ENCODE measurements at places on chromosomes 16 and 17.

GRCh38 chr16:69858191-69859104 is 92.7 kb upstream of the CLEC18A start:
- no peak for DNase-seq

DNA sequence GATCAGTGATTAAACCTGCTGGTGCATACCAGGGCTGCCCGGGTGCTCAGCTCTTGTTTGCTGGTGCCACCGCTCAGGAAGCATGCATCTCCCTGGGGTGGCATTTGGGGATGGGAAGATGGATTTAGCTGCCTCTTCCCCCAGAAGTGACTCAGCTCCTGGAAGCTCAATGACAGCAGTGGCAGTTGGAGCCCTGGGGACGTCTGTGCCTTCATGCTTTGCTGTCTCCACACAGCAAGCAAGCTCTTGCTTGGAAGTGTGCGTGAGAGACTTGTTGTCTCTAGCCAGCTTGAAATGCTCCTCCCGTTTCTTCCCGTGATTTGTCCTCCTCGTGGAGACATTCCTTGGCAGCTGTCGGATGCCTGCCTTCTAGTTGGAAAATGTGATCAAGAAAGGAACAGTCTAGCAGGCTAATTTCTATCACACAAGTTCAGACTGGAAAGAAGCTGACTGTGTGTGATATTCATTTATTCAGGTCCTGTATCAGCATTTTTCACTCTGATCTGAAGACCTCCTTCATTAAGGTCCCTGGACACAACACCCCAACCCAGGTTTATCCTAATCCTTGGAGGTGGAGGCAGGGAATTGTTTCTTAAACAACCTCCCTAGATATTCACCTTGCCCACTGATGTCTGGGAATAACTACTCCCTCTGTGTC is 73.0 kb downstream of the BMERB1 start:
- no peak for DNase-seq

- no peak for DNase-seq
Measured at GRCh38 chr16:69741951-69742904, 12.5 kb downstream of the NOB1 start.

GRCh38 chr16:88769617-88770460 is 15.2 kb downstream of the PIEZO1 start:
- peak; percentile 88 for DNase-seq

GRCh38 chr17:12789481-12790248 is at the start of gene ARHGAP44:
TSS of gene ARHGAP44 (plus strand) at chr17:12789498. CDS start at chr17:12789839, 341 bp downstream.
- DNase-seq: peak; percentile 68
